T-helper 9 cell (primary cell): ENCODE measurements at places on chromosomes 2 and 18.

DNA sequence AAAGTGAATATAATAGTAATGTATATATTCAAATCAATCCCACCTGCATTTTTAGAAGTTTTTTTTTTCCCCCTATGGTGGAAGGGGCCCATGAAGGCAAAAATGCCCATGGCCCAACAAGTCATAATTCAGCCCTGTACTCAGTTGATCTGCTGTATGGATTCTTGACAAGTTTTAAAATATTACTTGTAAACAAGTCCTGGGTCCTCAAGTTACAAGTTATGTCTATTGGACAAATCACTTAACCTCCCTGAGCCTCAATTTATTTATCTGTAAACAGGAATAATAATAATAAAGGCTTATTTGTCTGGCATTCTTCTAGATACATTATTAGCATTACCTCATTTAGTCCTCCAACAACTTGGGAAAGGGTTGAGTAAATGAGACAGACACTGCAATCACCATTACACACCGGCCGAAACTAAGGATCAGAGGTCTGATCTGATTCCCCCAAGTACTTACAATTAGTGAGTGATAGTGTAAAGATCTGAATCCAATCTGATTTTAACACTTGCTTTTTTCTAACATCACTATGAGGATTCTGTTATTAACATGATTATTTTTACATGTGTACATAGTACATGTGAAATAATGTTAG lies 66.1 kb downstream of the PDE1A start:
- DNase-seq = no peak

DNA sequence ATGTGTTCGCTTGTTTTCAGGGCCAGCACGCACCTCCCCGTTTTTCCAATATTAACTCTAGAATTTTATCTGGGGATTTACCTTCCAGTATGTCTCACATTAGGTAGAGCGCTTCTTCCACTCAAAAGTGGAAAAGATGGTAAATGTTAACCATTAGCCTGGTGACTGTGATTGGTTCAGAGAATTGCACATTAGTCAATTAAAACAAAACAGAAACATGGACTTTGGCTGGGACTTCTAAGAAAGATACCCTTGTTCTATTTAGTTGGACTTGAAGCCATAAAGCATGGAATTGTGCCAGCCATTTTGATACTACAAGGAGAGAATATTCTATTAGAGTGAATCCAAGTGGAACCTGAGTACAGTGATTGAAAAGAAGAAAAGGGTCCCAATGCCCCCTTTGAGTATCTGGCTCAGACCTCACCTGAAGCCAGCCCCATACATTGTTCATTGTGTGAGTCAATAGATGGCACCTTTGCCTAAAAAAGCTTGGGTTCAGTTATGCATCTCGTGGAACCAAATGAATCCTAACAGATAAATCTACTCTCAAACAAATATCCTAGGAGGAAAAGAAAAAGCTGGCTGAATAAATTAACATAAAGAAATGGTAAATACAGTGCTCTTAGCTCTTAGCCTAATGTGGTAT lies 354.3 kb downstream of the IRS1 start:
- no peak for DNase-seq

DNA sequence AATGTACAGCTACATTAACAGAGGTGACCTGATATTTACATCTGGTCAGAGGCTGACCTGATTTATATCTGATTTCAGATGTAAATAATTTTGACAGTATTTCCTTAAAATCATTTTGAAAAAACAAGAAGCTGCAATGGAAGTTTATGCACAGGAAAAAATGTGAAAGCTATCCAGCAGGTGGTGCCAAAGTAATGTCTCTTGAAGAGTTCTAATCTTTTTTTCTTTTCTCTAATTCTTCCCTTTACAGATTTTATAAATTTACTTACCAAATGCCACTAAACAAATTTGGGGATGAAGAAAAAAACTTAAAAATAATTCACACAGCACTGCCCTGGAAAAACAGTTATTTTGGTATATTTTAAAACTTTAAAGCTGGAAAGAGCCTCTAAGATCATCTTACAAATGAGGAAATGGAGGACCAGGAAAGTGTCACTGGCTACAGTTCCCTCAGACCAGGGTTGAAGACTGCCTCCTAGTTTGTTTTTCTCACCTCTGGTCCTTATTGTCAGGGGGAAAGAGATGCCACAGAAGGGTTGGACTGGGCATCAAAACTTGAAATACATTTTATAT lies 16.4 kb upstream of the FBLN7 start:
- peak; percentile 28 for DNase-seq

DNA sequence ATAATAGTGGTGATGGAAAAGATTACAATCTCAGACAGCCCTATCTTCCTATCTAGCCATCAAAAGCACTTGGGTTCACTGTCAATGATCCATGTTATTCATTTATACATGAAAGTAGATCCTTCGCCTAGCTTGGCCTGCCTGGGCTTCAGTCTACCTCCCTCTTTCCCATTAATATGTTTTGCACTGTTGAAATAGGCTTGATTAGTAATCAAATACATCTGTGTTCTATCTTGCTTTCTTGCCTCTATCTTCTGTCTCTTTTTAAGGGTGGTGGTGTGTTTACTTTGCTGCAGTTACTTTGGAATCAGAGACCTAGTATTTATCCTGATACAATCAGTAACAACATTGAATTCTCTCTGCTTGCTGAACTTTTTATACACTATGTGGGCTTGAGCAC lies 521.2 kb downstream of the TNS1 start:
- DNase-seq = no peak

DNA sequence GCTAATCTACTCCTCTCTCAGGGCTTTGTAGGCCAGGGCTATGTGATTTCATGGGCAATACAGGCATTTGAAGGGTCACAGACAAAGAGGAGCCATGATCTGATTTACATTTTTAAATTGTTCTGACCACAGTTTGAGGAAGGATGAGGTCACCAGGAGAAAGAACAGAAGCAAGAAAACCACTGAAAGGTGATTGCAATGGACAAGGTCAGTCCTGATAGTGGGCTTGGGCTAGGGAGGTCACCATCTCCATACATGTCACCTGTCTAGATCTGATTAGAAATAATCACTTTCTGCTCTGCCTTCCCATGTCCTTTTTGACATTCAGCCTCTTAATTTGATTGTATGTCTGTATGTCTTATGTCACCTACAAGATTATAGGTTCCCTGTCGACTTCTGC lies 248.9 kb upstream of the CWC22 start:
- no peak for DNase-seq

DNA sequence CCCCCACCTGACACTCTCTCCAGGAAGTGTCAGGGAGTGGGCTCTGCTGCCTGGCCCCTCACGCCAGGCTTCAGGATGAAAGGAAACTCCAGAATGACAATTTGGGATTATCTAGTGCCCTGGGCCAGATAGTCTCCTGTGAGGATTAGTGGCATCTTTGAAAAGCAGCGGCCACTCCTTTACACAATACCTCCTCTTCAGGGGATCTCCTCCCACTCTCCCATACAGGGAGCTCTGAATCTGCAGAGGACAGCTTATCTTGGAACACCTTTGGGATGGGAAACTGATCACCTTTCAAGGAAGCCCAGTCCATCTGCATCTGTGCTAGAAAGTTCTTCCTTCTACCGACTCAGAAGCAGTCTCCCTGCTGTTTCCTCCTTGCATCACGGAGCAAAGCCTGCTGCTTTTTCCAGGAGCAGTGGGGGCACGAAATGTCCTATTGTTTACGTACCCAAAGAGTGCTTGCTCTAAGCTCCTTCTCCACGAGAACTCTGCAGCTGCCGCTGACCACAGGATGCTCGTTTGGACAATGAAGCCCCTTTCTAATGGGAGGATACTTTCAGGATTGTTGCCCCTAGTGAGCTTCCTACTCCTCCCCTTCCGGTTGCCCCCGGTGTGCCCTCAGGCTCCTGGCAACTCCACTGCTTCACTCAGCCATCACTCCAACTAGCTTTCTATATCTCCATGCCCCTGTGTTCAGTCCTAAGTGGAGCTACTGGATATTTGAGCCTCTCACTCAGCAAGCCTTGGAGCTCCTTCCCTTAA lies 31.5 kb downstream of the SIX3 start:
- DNase-seq = no peak
